ENCODE measurements at places on chromosomes 5 and 9. TPM values are rescaled to one million over a fixed set of nuclear protein-coding genes. Genes with fewer than 3 reads are reported as not detected.

CFAP157 gene
- total RNA-seq = 0.19 TPM

SPINK4 gene
- not detected for total RNA-seq

IL11RA gene
- total RNA-seq = 15.6 TPM

SLC46A2 gene
- 0.35 TPM for total RNA-seq

RBM18 gene
- 18.8 TPM for total RNA-seq

SPINK7 gene
- total RNA-seq = not detected

FAF2 gene
- total RNA-seq = 34.2 TPM

SCGB3A2 gene
- total RNA-seq = not detected

MARCOL gene
- total RNA-seq = not detected

GNAQ gene
- 115 TPM for total RNA-seq

RALGDS gene
- 58.4 TPM for total RNA-seq

KLF9 gene
- 105 TPM for total RNA-seq

TRIO gene
- 145 TPM for total RNA-seq

ANKRD31 gene
- 0.13 TPM for total RNA-seq

SV2C gene
- total RNA-seq = not detected

PCDH12 gene
- total RNA-seq = 6.4 TPM

XRCC4 gene
- 7.4 TPM for total RNA-seq

GRM6 gene
- not detected for total RNA-seq

AFAP1L1 gene
- 49.3 TPM for total RNA-seq

S1PR3 gene
- total RNA-seq = 13.9 TPM

TPPP gene
- 5.4 TPM for total RNA-seq

SLC9A3 gene
- 1.1 TPM for total RNA-seq

MAP1B gene
- total RNA-seq = 121 TPM

THG1L gene
- total RNA-seq = 7.5 TPM

UQCRQ gene
- total RNA-seq = 391 TPM

CCL27 gene
- total RNA-seq = not detected

ALDH1A1 gene
- 136 TPM for total RNA-seq
